ENCODE measurements at places on chromosomes 2 and 18.

DNA sequence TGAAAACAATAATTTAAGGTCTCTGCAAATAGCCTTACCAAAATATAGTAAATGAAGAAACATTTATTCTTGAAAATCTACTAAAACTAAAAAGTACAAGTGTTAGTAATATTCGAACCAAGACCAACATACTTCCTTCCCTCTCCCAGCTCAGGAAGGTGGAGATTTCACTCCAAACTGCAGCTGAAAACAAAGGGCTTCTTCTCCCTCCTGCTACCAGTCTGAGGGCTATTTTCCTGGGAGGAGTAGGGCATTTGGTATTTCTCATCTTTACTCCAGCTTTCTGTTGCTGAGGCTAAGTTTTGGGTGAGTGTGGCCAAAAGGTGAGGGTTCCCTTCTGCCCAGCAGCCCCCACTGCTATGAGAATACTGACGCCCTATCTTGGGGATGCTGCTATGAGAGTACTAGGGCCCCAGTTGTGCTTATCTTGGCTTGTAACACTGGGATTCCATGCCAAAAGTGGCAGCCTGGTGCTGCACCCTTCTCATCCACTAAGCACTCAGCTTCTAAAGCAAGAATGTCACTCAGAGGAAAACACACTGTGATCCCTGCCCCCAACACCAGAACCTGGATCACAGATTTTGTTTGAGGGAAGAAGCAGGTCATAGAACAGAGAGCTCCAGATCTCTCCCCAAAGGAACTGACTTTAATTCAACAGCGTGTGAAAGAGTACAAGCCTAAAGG lies 130.7 kb upstream of the KLF7 start:
- DNase-seq = no peak

- no peak for DNase-seq
These were observed 748 bp downstream of the LIPG start for GRCh38 chr18:49562481-49563129.

DNA sequence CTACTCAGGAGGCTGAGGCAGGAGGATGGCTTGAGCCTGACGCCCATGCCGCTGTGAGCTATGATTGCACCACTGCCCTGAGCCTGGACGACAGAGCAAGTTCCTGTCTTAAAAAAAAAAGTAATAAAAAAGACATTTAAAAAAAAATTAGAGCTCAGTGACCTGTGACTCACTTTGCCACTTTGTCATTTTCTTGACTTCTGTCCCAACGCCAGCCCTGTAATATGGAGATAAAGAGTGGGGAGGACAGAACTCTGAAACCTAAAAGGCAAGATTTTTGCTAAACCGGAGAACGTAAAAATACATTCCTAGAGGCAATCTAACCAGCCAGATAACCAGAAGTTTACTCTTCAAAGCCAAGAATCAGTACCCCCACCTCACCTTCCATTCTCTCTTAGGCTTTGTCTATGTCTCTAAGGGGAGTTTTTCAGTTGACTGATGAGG lies 49.0 kb downstream of the PRKRA start:
- no peak for DNase-seq

DNA sequence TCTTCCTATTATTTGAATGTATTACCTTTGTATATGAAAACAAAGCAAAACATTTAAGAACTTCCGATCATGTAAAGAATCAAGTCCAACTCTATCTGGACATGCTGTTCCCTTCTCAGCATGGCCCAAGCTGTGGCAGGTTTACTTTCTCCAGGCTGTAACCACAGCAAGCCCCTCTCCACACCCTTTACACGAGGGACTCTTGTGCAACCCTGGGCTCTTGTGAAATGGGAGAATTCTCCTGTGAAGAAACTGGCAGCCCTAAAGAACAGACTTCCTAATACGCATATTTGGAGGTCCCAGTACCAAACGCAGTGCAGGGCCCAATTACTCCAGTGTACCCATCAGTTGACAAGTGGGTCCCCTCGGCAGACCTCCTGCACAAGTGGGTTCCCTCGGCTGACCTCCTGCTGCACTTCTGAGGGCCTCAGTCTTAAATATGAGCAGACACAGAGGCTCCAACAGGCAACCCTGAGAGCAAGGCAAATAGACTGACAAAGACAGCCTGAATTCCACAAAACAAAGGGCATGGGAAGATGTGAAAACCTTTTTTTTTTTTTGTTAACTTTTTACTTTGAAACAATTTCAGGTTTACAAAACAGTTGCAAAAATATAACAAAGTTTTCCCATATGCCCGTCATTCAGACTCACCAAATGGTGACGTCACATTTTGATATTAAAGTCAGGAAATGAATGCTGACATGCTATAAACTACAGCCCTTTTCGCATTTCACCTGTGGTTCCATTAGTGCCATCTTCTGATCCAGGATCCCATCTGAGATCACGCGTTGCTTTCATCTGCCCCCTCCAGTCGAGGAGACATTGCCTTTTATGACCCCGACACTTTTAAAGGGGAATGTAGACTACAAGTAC lies 78.2 kb downstream of the FBXO15 start:
- DNase-seq = no peak

DNA sequence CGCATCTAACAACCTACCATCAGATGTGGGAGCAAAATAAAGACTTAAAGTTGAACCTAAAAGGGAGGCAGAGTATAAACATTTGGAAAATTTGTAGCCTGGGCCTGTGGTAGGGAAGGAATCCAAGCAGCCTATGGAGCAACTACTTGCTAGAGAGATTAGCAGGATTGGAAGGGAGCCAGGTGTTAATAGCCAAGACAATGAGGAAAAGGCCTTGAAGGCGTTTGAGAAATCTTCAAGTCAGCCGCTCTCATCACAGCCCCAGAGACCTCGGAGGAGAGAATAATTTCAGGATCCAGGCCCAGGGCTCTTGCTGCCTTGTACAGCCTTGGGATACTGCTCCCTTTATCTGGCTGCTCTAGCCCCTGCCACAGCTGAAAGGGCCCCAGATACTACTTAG lies 219.7 kb downstream of the THSD7B start:
- DNase-seq = no peak

DNA sequence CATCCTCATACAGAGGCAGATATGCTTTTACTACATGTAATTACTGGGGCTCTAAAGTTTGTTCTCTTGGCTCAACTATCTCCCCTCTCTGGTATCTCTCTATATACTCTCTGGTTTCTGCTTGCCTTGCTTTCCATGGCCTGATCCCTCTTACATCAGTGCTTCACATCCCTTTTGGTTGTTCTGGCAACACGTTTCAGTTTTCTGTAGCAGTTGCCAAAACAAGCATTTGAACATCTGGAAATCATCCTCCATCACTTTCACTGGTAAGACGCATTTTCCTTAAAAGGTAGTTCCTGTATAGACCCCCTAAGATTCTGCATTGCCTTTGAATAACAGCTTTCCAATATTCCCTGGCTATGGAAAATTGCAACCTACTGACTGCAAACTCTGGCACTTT lies 25.9 kb downstream of the COL5A2 start:
- no peak for DNase-seq

- no peak for DNase-seq
These were observed 46.5 kb downstream of the THNSL2 start for GRCh38 chr2:88216641-88217040.

- no peak for DNase-seq
These were observed 95.1 kb downstream of the USP40 start for GRCh38 chr2:233471291-233472035.

DNA sequence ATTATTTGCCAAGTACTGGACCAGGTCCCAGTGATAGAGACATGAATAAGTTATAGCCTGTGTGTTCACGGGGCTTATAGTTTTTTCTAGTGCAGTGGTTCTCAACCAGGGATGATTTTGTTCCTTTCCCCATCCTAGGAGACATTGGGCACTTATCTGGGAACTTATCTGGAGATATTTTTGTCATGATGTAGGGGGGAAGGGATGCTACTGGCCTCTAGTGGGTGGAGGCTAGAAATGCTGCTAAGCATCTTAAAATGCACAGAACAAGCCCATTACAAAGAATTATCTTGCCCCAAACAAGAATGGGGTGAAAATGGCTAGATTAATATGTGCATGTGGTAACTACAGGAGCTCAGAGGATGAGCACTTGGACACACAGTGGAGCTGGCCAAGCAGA lies 75.2 kb downstream of the KLHL29 start:
- no peak for DNase-seq

DNA sequence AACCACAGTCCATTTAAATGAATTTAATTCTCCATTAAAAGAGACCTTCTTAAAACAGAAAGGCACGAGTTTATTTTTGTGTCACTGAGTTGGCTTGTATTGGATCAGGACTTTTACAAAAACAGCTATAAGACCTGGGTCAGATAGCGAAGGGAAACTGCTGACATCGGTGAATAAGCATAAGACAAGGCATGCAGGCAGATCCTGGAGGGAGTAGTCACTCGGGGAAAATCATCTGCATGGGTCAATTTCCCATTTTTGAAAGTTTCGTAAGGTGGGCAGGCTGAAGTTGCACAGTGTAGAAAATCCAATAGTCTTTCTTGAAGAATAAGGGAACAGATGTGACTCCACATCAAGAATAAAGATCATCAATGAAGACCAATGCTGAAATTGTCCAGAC lies 12.9 kb downstream of the IL36B start:
- no peak for DNase-seq

DNA sequence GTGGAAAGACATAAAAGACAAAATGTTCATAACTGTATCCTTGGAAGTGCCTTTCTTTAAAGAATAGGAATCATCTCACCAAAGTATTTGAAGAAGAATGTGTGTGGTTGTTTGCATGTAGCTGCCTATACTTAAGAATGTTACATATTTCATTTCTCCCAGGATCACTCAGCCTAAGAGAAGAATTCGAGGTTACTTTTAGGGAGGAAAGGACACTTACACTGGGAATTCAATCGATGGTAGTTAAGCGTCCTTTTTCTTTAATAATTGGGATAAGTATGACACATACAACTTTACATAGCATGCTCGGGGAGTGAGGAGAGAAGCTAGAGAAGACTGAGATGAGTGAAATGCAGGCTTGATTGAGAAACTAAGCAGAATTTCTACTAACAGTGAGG lies 22.0 kb upstream of the CYP1B1 start:
- DNase-seq = no peak

- no peak for DNase-seq
These were observed 318.9 kb downstream of the CNTNAP5 start for GRCh38 chr2:124343827-124344498.

DNA sequence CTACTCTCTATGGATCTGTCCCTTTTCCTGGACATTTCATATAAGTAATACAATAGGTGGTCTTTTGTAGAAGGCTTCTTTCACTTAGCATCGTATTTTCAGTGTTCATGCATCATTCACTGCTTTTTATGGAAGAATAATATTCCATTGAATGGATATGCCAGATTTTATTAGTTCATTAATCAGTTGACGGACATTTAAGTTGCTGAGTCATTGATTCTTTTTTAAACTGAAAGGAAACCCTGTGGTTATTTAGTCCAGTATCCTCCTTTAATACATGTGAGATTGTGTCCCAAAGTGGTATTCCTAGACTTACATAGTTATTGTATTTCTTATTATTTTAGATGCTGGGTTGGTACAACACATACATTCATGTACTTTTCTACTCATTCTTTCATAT lies 162.1 kb upstream of the UNC80 start:
- no peak for DNase-seq

DNA sequence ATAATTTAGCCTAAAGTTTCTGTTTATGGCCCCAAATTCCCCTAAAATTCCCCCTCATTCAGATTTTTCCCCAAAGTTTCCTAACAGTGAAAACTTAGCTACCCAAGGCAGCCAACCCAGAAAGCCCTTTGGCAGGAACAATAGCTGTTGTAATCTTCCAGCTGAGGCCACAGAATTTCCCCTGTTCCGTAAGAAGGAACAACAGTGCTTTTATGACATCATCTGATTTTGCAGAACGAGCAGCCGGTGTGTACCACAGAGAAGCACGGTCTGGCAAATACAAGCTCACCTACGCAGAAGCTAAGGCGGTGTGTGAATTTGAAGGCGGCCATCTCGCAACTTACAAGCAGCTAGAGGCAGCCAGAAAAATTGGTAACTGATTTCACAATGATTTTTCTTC lies 6.3 kb downstream of the TNFAIP6 start:
- no peak for DNase-seq

DNA sequence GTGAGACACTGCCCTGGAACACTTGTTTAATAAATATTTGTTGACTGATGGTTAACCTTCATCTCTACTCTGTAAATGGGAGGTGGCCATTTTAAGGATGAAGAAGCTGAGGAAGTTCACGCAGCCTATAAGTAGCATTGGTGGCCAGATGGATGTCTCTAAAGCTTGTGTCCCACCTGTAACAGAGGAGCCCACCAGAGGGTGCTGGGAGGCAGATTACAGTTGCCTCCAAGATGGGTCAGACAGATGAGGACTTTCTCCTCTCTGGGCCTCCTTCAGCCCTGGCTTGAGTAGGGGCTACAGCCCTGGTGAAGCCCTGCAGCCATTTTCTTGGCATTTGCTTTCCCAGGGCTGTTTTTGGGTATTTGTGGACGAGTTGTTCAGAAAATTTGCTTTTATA lies 45.0 kb upstream of the MCFD2 start:
- no peak for DNase-seq

DNA sequence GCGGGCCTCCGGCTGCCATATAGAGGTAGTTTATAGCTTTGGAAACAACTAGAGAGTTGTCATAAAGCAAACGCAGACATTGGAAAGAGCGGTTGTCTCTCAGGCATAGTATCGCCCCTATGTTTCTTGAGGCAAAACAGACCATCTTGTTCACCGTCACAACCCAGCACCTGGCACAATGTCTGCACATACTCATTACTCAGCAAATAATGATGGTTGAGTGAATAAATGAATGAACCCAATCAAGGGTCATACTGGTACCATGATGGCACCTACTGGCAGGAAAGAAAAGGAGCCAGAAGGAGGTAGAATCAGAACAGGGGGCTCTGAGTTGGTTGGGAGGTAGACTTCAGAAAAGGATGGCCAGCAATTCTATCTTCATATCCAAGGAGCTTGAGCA lies 118.5 kb downstream of the ANTXR1 start:
- no peak for DNase-seq

GRCh38 chr18:8460748-8461147 lies 148.5 kb upstream of the RAB12 start:
- no peak for DNase-seq

- DNase-seq = no peak
These were observed 16.3 kb upstream of the BOK start for GRCh38 chr2:241542278-241542605.
